GM23248 (cell line): ENCODE measurements at places on chromosomes 16 and 17.

DNA sequence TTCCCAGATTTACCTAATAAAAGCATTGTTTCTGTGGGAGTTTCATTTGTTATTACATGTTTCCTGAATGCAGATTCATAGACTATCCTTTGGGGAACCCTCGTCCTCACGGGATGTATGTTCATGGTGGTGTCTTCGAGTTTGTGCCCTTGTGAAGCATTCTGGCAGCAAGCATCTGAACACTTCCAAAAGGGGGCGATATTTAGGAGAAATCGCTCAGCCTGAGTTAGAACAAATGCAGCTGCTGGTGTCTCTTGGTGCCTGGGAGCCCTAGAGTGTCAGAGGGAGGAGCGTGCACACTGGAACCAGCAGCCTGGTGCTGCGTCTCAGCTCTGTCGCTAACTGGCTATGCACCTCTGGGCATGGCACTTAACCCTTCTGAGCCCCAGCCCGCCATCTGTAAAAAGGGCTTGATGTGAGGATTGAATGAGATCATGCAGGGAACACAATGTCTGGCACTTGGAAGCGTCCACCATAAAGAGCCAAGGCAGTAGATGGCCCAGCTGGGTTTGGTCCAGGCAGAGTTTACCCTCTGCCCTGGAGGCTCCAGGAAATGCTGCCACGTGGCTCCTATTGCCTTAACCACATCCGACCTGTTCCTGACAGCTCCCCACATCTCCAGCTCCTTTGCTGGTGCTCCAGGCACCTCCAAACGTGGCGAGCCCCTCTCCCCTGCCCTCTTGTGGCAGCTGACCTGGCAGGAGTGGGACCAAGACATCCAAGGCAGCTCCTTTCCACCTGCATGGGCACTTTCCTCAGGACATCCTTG is 25.0 kb upstream of the C16orf78 start:
- DNase-seq = peak; percentile 6

DNA sequence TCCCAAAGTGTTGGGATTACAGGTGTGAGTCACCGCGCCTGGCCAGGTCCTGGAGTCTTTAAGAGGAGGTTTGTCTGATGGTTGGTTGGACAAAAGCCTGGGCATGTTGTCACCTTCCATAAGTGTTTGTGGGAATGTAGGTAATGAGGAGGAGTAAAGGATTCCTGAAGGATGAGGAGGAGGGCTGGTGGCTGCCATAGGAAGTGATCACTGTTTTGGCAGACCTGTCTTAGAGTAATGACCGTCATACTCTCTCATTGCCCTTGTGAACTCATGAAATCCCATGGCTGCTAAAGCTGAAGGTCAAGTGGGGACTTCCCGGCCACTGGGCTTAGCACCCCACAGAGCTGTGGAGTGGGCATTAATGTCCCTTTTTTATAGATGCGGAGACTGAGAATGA is 40.5 kb downstream of the TENT4B start:
- DNase-seq = peak; percentile 70

DNA sequence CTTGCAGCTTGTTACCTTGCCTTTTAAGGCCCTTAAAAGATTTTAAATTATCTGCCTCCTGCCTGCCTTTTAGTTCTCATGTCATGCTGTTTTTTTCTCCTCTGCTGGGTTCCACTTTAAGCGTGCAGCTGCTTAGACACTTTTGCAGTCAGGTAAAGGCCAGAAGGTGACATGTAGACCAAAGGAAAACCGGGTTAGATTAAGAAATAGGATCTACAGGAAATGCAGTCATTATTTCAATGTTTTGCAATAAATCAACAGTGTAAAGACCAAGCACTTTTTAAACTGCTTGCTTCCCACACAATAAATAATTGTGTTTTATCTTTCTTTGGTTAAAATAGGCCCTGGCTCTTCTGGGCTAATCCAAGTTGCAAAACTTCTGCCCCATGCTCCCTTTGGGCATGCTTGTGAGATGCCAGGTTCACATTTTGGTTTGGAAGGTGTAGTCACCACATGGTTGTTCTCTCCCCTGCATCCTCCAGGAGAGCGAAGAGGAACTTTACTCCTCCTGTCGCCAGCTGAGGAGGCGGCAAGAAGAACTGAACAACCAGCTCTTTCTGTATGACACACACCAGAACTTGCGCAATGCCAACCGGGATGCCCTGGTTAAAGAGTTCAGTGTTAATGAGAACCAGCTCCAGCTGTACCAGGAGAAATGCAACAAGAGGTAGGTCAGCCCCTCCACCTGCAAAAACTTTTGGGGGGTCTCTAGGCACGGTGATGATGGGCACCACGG is 54.9 kb downstream of the SDR42E1 start:
- DNase-seq = peak; percentile 86

DNA sequence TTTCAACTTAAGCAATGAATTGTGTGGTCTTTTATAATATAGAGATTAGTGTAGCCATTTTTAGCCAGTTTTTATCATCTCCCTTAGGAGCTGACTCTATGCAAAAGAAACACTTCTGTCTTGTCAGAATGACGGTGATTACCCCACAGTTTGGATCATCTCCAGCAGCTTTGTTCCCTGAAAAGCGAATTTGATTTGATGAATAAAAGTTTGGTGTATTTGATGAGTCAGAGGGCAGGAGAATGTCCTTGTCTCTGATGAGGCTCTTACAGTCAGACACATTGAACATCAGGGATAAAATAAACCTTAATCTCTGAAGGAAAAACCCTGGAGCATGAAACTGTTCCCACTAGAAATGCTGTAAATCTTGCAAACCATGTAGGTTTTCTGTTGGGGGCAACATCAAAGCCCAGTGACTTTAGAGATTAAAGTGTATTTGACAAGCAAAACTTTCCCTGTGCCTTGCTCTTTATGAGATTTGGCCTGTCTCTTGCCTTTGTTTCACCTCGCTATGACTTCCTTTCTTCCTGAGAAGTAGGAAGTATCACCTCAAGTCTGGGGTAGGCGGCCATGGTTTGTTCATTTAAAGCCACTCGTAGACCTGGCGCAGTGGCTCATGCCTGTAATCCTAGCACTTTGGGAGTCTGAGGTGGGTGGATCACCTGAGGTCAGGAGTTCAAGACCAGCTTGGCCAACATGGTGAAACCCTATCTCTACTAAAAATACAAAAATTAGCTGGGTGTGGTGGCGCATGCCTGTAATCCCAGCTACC is 209.3 kb downstream of the FTO start:
- DNase-seq = peak; percentile 89

DNA sequence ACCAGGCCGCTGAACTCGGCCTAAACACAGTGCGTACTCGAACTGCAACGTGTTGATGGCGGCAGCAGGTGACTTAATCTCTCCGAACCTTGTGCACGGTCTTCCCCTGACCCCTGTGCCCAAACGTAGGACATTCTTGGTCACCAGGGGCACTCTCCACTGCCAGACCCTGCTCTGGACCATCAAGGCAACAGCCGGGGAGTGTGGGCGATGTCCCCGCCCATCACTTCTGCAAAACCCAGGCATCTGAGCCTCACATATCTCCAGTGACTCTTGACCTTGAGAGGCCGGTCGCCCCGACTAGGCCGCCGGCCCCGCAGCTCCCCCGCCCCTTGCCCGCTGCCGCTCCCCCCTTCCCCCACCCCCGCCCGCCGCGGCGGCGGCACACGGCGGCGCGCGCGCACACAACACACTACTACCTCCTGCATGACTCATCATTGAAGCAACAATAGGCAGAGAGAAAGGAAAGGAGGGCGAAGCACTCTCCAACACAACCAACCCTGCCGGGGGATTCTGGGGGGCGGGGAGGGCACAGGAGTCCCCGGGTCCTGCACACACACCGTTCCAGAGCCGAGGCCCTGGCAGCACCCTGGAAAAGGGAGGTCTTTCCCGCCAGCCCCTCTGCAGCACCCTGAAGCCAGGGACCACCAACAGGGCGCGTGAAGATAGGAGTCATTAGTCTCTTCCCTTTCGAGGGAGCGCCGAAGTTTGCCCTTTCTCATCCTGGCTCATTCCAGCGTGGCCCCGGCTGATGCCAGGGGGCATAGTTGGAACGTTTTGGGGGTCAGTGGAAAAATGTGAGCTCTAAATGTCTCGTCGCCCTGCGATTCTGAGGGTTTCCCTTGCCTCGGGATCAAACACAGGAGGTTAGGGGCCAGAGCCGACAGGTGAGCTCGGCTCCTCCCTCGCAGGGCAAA is 1.9 kb downstream of the MNT start:
- DNase-seq = peak; percentile 95

- DNase-seq = no peak
Observed at GRCh38 chr17:8755590-8756255, 2.6 kb downstream of the SPDYE4 start.

GRCh38 chr17:40538019-40538935 is 27.0 kb downstream of the CCR7 start:
- DNase-seq = peak; percentile 67

GRCh38 chr17:35726127-35726952 is 5.1 kb upstream of the RASL10B start:
- DNase-seq = peak; percentile 89

- DNase-seq = peak; percentile 69
Observed at GRCh38 chr16:46908540-46909372, 24.6 kb downstream of the GPT2 start.

DNA sequence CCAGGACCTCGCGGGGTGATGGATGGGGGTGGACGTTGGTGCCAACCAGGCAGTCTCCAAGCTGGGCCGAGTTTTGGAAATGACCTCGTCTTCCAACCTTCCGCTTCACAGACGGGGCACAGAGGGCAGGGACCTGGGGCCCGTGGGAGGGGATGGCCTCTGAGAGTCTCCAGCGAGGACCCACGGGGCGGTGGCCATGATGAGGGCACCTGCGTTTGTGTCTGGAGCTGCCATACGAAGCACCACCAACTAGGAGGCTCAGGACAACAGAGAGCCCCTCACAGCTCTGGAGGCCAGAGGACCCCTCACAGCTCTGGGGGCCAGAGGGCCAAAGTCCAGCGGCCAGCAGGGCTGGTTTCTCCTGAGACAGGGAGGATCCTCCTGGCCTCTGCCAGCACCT is 26.5 kb downstream of the SOX8 start:
- no peak for DNase-seq
